Caco-2 (cell line): ENCODE measurements at places on chromosomes 7 and 10.
A peak's percentile ranks its signal among the peaks of the same experiment; 100 is the strongest.

GRCh38 chr7:134943785-134944400 lies 42.4 kb upstream of the AGBL3 start:
- DNase-seq: no peak

- DNase-seq: peak; percentile 85
Measured at GRCh38 chr10:96124230-96125141, 5.6 kb upstream of the ZNF518A start.

- DNase-seq: no peak
Measured at GRCh38 chr10:75926763-75927162, 495.3 kb downstream of the LRMDA start.

DNA sequence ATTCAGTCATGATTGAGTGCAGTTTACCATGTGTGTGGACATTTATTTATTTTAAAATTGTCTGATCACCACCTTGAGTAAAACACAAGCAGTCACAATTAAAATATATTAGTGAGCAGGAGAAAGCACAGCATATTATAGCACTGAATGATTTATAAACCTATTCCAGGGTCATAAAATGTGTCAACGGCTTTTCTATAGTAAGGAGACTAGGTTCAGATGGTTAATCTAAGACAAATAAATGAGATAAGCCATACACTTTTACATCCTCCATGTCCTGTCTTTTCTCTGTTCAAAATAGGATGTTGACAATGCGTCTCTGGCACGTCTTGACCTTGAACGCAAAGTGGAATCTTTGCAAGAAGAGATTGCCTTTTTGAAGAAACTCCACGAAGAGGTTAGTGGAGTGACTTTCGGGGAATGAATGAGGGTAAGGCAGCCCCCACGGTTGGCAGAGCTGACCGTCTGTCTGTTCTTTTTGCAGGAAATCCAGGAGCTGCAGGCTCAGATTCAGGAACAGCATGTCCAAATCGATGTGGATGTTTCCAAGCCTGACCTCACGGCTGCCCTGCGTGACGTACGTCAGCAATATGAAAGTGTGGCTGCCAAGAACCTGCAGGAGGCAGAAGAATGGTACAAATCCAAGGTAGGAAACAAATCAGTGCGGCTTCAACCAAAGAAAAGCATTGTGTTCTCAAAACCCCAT lies 5.4 kb downstream of the VIM start:
- DNase-seq: no peak

DNA sequence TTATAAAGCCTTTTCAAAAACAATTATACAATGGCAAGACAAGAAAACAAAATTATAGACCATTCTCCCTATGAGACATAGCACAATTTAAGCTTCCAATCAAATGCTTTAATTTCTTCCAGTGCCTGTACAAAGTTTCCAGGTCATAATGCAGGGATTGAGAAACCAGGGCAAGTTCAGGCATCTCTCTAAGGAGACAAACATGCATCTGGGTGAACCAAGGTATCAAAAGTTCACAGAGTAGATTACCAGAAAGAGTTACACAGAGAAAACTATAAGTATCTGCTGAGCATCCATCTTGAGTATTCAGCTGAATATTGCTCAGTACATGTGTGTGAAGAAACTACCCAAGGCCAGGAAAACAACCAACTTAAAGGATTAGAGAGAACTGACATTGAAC lies 89.1 kb downstream of the COL28A1 start:
- DNase-seq: no peak
